Peyer's patch (tissue), 4 donors: ENCODE measurements at places on chromosomes 2 and 18. TPM values are rescaled to one million over a fixed set of nuclear protein-coding genes. Genes with fewer than 3 reads are reported as not detected.

VWA3B gene
- not detected for total RNA-seq

- DNase-seq: no peak
Measured at GRCh38 chr2:167689444-167689843, 558.0 kb downstream of the STK39 start.

DNA sequence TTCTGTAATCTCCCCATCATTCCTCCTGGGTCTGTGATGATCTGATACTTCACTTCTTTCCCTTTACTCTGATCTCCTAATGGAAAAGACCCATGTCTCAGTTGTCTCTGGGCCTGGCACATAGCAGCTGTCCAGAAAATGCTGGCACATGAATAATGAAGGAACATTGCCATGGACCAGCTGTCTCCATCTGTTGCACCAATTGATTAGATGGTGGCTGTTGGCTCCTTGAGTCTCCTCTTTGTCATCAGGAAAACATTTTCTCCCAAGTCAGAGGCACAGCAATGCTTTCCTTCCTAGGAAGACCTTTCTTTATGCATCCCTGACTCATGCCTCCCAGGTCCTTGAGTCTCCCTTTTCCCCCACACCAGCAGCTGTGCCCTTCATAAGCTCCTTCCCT, 286.2 kb upstream of the CXCR4 start:
- DNase-seq: no peak

DNA sequence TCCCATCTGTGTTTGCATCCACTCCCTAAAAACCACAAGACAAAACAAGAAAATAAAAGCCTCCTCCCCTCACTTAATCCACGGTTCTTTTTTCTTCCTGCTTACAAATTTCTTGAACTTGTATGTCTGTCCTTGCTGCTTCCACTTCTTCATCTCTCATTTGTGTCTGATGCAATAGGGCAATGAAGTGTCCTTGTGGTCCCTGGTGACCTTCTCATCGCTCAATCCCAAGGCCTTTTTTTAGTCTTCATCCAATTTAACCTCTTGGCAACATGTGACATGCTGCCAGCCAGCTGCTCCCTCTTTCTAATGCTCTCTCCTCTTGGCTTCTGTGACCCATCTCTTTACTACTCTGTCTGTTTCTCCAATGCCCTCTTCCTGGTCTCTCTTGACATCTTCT, 87.6 kb downstream of the SEMA4F start:
- DNase-seq: no peak

LBH gene
- total RNA-seq: 44.6 TPM

DNA sequence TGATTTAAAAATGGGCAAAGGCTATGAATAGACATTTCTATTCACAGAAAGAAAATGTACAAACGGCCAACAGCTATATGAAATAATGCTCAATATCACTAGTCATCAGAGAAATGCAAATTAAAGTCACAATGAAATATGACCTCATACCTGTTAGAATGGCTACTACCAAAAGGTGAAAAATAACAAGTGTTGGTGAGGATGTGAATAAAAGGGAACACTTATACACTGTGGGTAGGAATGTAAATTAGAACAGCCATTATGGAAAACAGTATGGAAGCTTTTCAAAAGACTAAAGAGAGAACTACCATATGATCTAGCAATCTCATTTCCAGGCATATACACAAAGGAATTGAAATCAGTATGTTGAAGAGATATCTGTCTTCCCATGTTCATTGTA, 118.9 kb upstream of the SPOPL start:
- DNase-seq: no peak

DNA sequence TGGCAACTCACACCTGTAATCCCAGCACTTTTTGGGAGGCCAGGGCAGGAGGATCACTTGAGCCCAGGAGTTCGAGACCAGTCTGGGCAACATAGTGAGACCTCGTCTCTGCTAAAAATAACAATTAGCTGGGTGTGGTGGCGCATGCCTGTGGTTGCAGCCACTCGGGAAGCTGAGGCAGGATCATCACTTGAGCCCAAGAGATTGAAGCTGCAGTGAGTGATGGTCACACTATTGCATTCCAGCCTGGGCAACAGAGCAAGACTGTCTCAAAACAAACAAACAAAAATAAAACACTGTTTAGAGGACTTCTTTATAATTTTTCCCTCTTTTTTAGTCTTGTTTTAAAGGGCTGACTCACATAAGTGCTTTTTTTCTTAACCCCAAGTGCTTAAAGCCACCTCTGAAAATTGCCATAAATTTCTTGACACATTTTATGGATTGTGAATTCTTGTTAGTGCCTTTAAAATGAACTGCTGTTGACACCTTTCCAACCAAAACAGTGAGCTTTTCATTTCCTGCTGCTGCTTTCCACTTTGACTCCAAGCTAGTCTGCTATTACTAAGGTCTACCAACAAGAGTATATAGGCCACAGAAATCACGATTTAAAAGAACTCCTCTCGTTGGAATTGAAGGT, 41.7 kb downstream of the CYP20A1 start:
- no peak for DNase-seq

DNA sequence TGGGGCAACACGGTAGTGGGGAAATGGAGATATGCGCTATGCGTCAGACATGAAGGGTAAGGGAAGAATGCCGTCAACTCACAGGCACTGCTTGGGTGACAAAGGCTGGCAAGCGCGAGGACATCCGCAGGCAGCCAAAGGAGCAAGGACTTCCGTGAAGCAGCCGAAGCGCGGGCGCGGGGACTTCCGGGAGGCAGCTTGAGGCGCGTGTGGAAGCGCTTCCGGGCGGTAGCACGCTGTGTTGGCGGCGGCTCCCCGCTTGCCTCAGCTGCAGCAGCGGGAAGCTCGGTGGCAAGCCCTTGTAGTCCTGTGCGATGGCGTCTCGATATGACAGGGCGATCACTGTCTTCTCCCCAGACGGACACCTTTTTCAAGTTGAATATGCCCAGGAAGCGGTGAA, at the start of gene PSMA8:
Gene PSMA8, plus strand, starts transcription at position 218 of the 400 bp plus-strand sequence. Its CDS starts 97 bp downstream, at position 315.
- peak; percentile 43 for DNase-seq

- no peak for DNase-seq
Measured at GRCh38 chr2:232761301-232761907, 15.0 kb downstream of the KCNJ13 start.

DNA sequence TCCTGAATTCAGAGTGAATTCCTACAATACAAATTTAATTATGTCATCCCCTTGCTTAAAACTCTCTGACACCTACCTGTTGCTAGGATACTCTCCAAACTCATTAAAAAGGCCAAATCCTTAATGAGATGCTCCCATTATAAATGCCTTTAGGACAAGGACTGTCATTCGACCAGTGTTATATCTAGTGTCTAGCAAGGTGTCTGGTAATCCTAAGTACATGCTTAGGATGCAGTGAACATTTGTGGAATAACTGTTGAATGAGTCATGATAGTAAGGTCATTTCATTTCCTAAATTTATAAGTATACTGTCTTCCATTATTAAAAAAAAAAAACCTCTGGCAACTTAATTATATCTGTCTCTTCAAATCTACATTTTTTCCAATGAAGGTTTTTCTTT, 588.9 kb upstream of the NRXN1 start:
- DNase-seq: no peak

GRCh38 chr2:133292259-133292658, 276.0 kb downstream of the NCKAP5 start:
- no peak for DNase-seq

DNA sequence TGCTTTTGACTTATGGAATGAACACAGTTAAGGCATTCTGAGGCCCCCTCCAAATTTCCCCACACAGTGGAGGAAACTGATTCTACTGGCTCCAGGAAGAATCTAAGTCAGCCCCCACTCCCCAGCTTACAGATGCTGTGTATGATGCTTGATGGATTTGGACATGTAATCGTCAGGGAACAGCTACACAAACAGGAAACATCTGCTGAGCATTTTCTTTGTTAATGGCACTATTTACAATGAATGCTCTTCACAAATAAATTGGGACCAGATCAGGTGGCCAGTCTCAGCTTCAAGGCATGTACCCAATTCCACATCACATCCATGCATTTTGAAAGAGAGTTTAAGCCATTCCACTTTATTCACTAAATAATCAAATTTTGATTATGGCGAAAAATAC, 562.3 kb downstream of the SOX11 start:
- no peak for DNase-seq

DNA sequence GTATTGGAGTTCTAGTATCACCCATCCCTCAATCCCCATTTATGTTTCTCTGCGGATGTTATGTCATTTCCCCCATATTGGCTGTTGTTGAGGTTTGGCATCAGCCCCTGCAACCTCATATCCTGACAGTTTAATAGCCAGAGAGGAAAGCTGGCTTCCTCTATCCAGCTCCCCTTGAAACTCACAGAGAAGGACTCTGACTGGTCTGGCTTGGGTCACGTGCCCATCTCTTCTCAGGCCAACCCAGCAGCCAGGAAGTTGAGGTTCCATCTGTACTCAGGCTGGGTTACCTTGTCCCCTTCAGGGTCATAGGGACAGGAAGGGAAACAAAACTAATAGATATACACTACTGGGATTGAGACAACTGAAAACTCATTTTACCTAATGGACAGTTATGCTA, 148.0 kb upstream of the SLC14A2 start:
- no peak for DNase-seq

- no peak for DNase-seq
Measured at GRCh38 chr18:44627280-44627679, 53.4 kb upstream of the SETBP1 start.

ASB18 gene
- total RNA-seq: not detected

DNA sequence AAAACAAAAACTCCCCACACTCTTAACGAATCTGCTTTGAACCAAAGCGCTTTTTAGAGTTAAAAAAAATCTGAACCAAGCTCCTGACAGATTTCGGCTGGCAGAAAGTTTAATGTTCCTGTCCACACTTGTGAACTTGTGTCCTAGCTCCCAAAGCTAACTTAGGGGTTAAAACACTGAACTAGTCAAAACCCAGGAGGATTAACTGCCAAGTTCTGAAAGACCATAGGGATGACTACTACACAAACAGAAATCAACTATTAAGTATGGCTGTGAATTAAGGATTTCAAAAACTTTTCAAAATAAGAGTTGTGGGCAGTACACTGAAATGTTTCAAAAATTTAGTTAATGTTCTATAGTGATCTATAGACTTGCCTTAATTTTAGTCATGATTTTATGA, 26.2 kb upstream of the CDKL4 start:
- DNase-seq: no peak

- no peak for DNase-seq
Measured at GRCh38 chr2:143251681-143252080, 122.5 kb downstream of the ARHGAP15 start.

AMER3 gene
- not detected for total RNA-seq

- no peak for DNase-seq
Measured at GRCh38 chr2:27833931-27834330, 56.3 kb downstream of the RBKS start.

ASAP2 gene
- total RNA-seq: 42.6 TPM

DNA sequence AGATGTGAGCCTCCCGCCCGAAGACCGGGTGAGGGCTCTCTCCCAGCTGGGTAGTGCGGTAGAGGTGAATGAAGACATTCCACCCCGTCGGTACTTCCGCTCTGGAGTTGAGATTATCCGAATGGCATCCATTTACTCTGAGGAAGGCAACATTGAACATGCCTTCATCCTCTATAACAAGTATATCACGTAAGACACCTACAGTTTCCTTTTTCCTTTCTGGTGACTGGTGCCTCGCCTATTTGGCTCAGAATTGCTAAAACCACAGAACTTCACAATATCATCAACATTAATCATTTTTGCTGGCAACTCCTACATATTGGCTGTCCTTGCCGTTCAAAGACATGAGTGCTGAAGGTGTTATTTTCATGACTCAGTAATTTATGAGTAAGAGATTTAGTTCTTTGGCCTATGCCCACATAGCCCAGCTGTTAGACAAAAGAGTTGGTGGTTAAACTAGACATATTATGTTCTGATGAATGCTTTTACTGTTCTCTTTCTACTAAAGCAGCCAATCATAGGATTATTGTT, 2.2 kb downstream of the STAMBP start:
- no peak for DNase-seq

- no peak for DNase-seq
Measured at GRCh38 chr2:75047992-75048625, 89.7 kb downstream of the POLE4 start.

GRCh38 chr2:109009920-109010610, 21.0 kb upstream of the EDAR start:
- DNase-seq: no peak

DNA sequence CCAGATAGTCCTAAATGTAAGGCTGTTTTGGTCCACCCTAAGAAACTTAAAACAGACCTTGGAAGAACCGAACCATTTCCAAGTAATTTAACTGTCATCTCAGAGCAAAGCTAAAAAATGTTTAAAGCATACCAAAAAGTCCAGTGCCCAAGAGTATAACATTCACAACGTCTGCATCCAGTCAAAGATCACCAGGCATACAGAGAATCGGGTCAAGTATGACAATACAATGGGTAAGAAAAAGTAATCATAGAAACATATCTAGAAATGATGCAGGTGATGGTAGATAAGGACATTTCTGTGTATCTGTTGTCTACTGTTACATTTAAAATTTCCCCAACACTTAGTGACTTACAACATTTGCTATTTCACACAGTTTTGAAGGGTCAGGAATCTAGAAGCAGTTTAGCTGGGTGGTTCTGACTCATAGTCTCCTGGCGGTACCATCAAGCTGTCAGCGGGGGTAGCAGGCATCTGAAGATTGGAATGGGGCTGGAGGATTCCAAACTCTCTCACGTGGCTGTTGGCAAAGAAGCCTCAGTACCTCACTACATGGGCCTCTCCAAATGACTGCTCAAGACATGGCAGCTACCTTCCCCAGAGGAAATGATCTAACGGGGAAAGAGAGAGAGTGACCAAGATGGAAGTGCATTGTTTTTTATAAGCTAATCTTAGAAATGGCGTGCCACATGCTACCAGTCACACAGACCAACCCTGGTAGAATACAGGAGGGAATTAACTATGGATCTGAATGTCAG, 36.6 kb upstream of the DYNC2LI1 start:
- DNase-seq: no peak
